ENCODE measurements at places on chromosomes 6 and 20.

GRCh38 chr6:40353197-40353966, 233.8 kb downstream of the LRFN2 start:
- no peak for DNase-seq

DNA sequence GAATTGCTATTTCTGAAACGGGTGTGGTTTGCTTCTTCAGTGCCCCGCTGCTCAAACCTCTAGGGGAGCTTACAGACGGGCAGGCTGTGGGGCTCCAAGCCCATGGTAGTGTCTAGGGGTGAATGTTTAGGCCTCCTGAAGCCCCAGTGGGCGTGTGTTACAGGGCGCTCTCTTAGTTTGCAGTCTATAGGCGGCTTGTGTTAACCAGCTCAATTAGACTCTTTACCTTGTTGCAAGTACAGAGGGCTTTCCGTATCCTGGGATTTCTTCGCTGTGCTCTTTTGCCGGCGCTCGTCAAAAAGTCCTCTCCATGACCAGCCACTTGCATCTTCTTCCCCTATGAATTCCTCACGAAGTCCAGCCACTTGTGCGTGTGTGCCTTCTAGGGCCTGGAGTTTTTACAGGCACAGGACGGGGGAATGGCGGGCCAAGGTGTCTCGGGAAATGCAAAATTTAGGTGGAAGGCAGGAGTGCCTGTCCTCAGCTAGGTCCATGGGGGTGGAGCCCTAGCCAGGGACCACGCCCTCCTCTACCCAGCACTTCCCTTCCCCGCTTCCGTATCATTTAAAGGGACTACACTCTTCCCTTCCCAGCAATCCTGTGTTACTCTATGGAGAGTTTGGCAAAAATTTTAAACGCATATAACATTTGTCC, 94.5 kb downstream of the HTR1B start:
- no peak for DNase-seq

- no peak for DNase-seq
Measured at GRCh38 chr6:13863699-13864155, 49.4 kb upstream of the MCUR1 start.

- DNase-seq, result no peak
Measured at GRCh38 chr6:165833355-165833754, 170.3 kb upstream of the PDE10A start.

DNA sequence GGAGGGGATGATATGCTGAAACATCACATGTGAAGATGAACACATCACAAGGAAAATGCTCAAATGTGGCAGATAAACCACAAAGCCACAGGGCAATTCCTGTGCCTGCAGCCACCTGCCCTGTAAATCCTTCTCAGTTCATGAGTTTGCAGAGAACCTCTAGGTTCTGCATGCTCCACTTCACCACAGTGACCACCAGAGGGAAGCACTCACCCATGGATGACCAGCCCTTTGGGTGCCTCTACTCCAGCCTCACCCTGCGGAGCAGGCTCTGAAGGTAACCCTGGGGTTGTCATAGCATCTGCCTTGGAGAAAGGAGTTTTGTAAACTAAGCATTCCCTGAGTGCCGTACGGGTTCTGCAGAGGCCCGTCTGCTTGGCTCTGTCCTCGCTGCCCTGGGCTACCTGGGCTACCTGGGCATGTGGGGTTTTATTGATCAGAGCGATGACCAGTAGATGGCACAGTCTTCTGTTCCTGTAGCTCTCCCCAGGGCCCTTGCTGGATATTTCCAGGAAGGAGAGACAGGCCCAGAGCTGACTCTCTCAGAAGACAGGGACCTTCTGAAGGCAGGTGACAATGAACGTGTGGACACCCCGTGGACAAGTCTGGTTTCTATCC, 31.7 kb upstream of the CST1 start:
- DNase-seq, result no peak

DNA sequence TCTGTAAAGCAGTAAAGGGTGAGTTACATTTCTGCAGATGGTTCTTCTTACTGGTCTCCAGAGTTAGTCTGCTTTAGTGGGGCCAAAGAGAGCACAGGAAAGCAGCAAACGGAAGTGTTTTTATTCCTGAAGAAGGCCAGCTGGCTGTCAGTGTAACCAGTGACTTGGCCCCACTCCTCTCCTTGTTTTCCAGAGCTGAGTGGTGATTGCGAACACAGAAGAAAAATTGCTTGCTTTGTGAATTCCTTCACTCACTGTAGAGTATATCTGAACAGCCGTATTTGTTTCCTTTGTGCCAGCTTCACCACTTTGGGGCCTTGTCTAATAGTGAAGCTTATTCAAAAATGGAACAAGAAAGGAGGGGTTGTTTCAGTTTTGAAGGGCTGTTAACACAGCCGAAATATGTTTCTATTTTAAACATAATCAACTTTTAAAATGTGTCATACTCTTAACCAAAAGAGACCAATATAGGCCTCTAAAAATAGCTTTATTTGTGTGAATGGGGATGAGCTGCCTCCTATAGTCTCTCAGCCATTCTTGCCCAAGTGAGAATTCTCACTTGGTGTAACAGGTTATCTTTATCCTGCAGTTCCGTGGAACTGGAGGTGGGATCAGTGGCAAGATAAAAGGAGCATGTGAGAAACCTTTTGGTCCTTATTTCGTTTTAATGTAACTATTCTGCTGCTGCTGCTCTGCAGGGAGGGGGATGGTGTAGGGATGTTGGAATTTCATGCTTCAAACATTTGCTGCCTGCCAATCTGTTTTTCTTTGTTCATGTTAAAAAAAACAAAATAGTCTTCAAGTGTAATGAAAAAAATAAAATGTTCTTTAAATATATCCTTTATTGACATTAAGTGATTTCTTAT, 37.8 kb downstream of the ZC2HC1B start:
- no peak for DNase-seq

DNA sequence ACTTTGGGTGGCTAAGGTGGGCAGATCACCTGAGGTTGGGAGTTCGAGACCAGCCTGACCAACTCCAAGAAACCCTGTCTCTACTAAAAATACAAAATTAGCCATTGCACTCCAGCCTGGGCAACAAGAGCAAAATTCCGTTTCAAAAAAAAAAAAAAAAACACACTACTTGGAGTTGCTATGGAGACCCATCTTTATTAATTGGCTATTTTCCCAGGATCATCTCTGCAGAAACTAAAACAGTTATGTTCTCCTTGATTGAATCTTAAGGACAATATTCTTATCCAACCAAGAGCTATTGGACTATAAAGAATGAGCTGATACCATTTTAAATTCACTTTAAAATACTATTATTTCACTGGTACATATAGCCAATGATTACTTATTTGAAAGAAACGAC, 14.7 kb downstream of the AKIRIN2 start:
- DNase-seq, result no peak

- DNase-seq, result no peak
Measured at GRCh38 chr6:125728739-125729138, 20.7 kb upstream of the HEY2 start.

DNA sequence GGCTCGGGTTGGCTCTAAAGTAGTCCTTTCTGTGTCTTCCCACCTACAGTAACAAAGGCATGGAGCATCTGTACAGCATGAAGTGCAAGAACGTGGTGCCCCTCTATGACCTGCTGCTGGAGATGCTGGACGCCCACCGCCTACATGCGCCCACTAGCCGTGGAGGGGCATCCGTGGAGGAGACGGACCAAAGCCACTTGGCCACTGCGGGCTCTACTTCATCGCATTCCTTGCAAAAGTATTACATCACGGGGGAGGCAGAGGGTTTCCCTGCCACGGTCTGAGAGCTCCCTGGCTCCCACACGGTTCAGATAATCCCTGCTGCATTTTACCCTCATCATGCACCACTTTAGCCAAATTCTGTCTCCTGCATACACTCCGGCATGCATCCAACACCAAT, 291.2 kb downstream of the ESR1 start:
- no peak for DNase-seq

GRCh38 chr6:44642870-44643522, 255.5 kb downstream of the CDC5L start:
- peak; percentile 66 for DNase-seq

GRCh38 chr6:118808793-118809638, 84.9 kb upstream of the ASF1A start:
- DNase-seq, result no peak

GRCh38 chr6:16306334-16306733, 67.9 kb downstream of the GMPR start:
- no peak for DNase-seq

GRCh38 chr6:118288355-118289124, 259.6 kb upstream of the PLN start:
- no peak for DNase-seq

DNA sequence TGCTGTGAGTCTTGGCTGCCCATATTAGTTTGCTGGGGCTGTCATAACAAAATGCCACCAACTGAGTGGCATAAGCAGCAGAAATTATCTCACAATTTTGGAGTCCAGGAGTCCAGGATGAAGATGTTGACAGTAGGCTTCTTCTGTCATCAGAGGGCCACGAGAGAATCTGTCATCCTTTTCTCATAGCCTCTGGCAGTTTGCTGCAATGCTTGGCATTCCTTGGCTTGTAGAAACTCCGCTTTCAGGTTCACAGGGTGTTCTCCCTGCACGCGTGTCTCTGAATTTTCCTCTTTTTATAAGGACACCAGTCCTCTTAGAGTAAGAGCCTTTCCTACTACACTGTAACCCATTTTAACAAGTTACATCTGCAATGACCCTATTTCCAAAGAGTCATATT, 838.4 kb downstream of the TFAP2A start:
- no peak for DNase-seq

- DNase-seq, result no peak
Measured at GRCh38 chr6:135022050-135022697, 32.4 kb downstream of the HBS1L start.

DNA sequence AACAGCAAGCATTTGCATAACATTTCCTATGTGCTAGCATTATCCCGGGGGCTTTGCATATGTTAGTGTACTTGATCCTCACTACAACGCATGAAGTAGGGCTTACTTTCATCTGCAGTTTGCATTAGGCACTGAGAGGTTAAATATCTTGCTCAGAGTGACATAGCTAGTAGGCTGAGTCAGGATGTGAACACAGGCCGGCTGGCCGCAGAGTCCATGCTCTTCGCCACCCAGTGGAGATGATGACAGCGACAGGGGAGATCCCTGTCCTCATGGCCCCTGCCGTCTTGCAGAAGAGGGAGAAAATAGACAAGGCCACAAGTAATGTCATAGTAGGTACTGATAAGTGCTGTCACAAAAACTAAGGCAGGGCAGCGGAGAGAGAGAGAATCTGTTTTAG, 46.9 kb downstream of the LYRM4 start:
- DNase-seq, result no peak

DNA sequence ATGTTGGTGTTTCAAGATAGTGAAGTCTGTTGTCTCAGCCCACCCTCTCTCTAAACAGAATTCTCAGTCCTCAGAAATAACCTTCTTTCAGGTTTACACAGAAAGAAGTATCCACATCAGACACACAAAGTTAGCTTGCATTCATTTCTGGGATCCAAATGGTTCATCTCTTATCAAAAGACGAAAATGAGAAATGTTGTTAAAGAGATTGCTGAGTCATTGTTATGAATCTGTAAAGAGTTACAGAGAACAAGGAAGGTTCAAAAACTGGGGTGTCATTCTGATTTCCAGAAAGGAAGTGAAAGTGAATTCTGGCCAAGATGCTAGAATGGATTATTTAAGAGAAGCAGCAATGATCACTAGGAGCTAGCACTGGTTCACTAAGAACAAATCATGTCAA, 90.5 kb upstream of the ATXN1 start:
- no peak for DNase-seq

DNA sequence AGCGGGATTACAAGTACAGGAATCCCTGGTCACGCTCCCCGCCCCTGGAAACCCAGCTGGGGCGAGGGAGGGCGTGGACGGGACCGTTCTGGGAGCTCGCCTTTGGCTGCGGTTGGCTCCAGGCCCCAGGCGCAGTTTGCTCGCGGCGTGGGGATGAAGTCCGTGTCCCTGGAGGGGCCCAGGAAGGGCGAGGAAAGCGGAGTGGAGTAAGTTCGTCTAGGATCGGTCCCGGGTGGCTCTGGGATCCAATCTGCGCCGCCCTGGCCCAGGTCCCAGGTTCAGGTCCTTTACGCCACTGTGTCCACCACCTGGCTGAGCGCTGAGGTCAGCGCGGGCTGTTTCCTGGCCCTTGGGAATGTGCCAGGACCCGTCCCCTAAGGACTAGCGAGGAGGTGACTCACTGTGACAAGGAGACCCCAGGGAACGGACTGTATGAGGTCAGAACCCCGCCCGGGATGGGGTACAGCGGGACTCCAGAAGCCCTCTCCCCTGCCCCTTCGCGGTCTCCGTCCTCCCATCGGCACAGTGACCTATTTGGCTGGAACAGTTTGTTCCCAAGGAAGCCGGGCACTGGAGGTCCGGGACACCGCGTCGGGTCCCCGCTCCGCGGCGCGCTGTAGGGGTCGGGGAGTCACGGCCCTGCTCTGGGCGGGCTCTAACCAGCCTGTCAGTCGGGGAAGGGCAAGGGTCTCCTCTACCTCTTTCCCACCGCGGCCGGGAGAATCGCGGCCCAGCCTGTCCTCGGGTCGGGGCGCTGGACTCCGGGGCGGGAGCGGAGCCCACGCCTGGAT, 724 bp downstream of the CDKN1A start:
- DNase-seq, result no peak

GRCh38 chr6:97865612-97866011, 582.6 kb upstream of the MMS22L start:
- DNase-seq, result no peak

DNA sequence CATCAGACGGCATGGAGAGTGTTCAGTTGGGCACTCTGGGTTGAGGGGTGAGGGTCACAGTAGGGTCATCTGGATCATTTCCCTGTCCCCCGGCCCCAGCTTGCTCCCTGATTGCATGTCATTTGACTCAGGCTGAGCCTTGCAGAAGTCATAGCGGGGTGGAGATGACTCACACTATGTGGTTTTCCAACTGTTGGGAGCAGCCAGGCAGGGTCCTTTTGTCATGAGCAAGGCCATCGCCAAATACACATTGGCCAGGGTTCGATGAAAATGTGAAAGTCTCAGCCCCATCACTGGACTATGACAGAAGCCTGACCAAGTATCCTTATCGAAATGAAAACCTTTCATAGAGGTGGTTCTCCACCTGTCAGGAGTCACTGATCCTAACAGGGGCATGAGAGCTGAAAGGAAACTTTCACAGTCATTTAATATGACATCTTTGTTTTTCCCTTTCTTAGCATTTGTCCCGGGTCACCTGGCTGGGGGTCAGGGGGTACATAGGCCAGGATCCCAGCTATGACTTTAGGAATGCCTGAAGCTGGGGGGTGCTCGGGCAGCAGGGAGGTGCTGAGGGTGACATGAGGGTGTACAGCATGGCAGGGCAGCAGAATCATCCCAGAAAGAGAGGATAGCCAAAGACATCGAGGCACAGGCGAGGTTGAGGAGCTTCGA, 70.2 kb upstream of the CD93 start:
- DNase-seq, result no peak

GRCh38 chr6:36605560-36606391, 11.6 kb downstream of the SRSF3 start:
- DNase-seq, result no peak

GRCh38 chr20:47770935-47771334, 14.3 kb downstream of the SULF2 start:
- no peak for DNase-seq

GRCh38 chr20:1505361-1505760, 14.1 kb upstream of the SIRPB2 start:
- DNase-seq, result no peak

DNA sequence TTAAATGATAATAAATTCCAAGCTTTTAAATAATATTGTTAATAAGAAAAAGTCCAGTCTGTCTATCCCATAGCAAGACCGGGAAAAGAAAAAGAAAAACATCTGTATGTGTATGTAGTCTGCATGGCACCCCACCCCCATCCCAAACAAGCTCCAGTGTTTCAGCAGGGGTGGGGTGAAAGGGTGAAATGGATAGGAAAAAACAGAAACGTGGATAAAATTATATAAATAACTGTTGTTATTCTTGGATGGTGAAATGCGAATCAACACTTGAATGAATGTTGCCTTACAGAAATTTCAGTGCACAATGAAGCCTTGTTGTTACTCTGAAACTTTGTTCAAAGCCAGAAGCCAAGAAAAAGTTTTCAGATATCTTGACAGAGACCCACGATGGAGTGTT, 31.4 kb downstream of the HAO1 start:
- no peak for DNase-seq
